ENCODE measurements at places on chromosomes 2 and 18.

DNA sequence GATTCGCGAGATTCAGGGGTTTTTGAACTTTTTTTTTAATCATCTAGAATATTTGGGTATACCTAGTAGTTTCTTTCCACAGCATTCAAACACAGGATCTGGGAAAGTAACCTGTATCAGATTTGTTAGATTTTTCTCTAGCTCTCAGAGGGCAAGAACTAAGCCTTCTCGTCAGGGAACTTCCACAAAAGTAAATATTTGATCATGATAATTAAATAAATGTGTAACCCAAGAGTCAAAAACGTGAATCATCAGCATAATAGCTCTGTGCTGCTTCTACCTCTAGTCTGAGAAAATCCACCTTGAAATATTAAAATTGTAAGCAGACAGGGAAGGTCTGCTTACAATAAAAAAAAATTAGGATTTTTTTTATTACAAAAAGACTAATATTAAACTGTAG lies 225.7 kb upstream of the SPOPL start:
- H3K27ac ChIP-seq, result no peak overlapping the region
- peaks cover 2% of the 10 kb centered on the region for H3K27me3 ChIP-seq
- DNase-seq, result no peak
- no peak overlapping the region for H3K4me3 ChIP-seq

GRCh38 chr18:58407649-58408407 lies 221.1 kb downstream of the ALPK2 start:
- H3K36me3 ChIP-seq, result no peaks in the 10 kb centered on the region
- DNase-seq, result no peak
- no peaks in the 10 kb centered on the region for H3K4me1 ChIP-seq
- no peaks in the 10 kb centered on the region for H3K27me3 ChIP-seq

DNA sequence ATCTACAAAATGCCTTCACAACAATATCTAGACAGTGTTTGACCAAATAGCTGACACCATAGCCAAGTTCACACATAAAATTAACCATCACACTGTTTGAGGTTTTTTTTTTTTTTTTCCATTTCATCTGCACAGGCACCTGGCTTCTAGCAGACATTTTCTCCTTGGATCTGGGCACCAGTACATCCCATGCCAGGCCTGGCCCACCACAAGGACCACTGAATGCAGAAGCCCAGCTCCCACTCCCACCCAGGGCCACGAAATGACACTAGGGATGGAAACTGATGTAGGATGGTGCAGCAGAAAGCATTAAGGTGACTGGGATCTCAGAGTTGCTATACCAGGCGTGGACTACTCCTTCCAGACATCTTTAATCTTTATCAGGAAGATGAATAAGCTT lies 13.0 kb downstream of the TMSB10 start:
- peak overlapping the region; percentile 35 for H3K4me3 ChIP-seq
- no peaks in the 10 kb centered on the region for H3K36me3 ChIP-seq
- peaks cover 48% of the 10 kb centered on the region for H3K4me1 ChIP-seq
- peak overlapping the region; percentile 94 for H3K27ac ChIP-seq

GRCh38 chr2:210919128-210919527 lies 362.7 kb downstream of the CPS1 start:
- H3K27ac ChIP-seq, result no peak overlapping the region
- H3K4me1 ChIP-seq, result no peaks in the 10 kb centered on the region
- no peaks in the 10 kb centered on the region for H3K36me3 ChIP-seq
- H3K27me3 ChIP-seq, result no peaks in the 10 kb centered on the region
- no peak overlapping the region for H3K4me3 ChIP-seq

DNA sequence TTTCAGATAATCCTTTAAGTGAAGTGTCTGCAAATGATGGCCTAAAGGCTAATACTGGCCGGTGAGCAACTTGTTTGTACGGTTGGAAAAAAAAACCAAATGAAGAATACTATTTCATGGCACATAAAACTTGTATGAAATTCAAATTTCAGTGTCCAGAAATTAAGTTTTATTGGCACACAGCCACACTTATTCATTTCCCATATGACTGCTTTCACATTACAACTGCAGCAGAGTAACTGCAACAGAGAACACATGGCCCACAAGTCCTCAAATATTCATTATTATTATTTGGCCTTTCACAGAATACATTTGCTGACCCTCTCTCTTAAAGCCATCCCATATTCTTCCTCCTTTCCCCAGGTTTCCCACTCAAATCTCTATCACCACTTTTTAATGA lies 1268.6 kb downstream of the LRP1B start:
- H3K4me1 ChIP-seq, result no peaks in the 10 kb centered on the region
- no peaks in the 10 kb centered on the region for H3K27me3 ChIP-seq
- H3K27ac ChIP-seq, result no peak overlapping the region
- no peaks in the 10 kb centered on the region for H3K36me3 ChIP-seq
- H3K4me3 ChIP-seq, result no peak overlapping the region

- peaks cover 21% of the 10 kb centered on the region for H3K36me3 ChIP-seq
- DNase-seq, result no peak
- no peak overlapping the region for H3K4me3 ChIP-seq
- H3K27ac ChIP-seq, result no peak overlapping the region
Observed at GRCh38 chr2:134129900-134130537, 123.9 kb upstream of the MGAT5 start.

DNA sequence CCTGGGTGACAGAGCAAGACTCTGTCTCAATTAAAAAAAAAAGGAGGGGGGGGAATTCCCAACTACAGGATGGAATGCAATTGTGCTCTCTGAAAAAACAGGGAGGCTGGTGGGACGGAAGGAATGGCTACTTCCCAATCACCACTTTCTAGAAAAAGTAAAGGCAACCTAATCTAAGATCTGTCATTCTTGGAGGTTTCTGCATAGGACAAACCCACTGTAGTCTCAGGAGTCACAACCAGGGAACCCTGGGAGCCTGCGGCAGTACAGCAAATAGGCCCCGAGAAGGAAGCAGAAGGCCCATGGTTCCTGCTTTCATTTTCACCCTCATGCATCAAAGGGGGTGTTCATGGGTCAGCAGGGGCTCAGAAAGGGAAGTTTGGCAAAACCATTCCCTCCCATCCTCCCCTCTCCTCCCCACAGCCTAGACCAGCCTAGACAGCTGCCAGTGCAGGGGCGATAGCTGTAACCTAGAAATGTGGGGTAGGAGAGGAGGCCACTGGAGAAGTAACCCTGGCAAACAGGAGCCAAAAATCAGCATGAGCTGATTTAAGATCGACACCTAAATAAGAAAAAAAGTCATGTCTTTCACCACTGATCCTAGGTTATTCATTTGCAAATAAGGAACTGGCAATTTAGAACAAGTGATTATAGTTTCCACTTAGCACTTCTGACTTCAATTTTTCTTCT lies 48.0 kb downstream of the TRABD2A start:
- H3K27ac ChIP-seq, result peak overlapping the region; percentile 84
- no peak for DNase-seq
- H3K36me3 ChIP-seq, result peaks cover 31% of the 10 kb centered on the region
- H3K4me3 ChIP-seq, result peak overlapping the region; percentile 69

GRCh38 chr2:11123001-11123809 lies 32.1 kb upstream of the SLC66A3 start:
- peaks cover 2% of the 10 kb centered on the region for H3K4me1 ChIP-seq
- no peak overlapping the region for H3K27ac ChIP-seq
- no peaks in the 10 kb centered on the region for H3K27me3 ChIP-seq
- H3K4me3 ChIP-seq, result no peak overlapping the region

GRCh38 chr18:63315876-63316275 lies 3.7 kb downstream of the BCL2 start:
- H3K27me3 ChIP-seq, result no peaks in the 10 kb centered on the region
- H3K4me1 ChIP-seq, result peaks cover 63% of the 10 kb centered on the region
- H3K27ac ChIP-seq, result peak overlapping the region; percentile 80
- peaks cover 52% of the 10 kb centered on the region for H3K36me3 ChIP-seq

DNA sequence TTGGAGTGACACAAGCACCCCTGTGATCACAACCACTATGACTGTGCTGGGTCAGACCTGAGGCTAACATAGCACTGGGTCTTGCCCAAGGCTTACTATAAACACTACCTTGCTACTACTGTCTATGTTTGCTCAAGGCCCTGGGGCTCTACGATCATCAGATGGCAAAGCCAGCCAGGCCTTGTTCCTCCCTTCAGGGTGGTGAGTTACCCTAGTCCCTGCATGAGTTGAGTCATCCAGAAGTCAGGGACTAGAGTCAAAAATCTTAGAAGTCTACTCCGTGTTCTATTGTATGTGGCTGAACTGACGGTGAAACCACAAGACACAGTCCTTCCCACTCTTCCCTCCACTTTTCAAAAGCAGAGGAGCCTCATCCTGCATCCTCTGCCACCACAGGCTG lies 551.2 kb upstream of the FSIP2 start:
- H3K36me3 ChIP-seq, result no peaks in the 10 kb centered on the region
- no peak overlapping the region for H3K4me3 ChIP-seq

DNA sequence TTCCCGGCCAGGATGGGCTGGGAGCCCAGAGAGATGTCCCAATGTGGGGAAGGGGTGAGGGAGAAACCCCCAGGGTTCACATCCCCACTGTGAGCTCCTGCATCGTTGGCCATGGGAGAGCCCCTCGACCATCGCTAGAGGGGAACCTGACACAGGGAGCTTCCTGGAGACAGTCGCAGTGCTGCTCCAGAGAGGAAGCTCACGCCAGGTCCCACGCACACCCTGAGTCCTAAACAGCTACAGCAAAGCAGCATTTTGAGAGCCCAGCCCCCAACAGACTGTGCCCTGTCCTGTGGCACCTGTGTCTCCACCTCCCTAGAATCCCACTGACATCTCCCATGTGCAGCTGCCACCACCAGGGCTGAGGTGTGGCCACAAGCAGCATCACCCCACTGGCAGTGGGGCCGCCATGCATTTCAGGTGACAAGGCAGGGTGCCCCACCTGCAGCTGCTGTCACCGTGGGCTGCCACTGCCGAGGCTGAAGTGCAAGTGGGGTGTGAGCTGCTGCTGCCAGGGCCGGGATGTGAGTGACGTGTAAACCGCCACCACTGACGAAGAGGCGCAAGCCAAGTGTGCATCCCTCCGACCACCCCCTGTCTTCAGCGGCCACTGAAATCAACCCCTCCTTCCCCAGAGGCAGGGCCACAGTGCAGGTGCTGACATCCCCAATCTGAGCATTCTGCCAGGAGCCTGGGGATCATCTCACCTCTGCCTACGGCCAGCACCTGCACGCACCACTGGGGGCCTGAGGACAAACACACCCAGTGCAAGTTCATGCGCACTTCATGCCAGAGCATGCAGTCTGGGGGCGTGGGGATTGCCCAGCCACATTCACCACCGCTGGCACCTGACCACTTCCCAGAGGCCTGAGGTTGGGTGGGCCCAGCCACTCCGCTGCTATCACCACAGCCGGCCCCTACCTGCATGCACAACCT lies 467.7 kb upstream of the SALL3 start:
- no peak overlapping the region for H3K27ac ChIP-seq
- H3K4me3 ChIP-seq, result no peak overlapping the region
- no peaks in the 10 kb centered on the region for H3K4me1 ChIP-seq

DNA sequence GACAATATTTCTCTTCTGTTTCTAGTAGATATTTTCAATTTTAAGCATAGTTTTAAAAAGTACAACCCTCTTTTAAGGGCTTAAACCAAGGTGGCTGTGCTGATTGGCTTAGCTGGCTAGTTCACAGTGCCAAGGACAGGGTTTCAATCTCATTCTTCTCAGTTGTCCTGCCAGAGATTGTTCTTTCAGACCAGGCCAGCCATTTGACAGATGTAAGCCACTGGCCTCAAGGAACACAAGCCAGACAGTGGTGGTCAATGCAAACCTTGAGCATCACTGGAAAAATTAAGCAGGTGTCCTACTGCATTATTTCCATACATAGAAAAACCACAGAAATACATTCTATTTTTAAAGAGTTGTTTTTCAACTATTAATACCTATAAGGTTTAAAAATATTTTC lies 5.9 kb downstream of the RNF103 start:
- no peak for DNase-seq
- H3K4me3 ChIP-seq, result no peak overlapping the region
- H3K4me1 ChIP-seq, result peaks cover 46% of the 10 kb centered on the region

- H3K36me3 ChIP-seq, result peaks cover 26% of the 10 kb centered on the region
- H3K4me1 ChIP-seq, result peaks cover 48% of the 10 kb centered on the region
- no peak overlapping the region for H3K27ac ChIP-seq
- H3K27me3 ChIP-seq, result no peaks in the 10 kb centered on the region
- no peak overlapping the region for H3K4me3 ChIP-seq
Observed at GRCh38 chr2:6947929-6948676, 30.9 kb downstream of the RNF144A start.

DNA sequence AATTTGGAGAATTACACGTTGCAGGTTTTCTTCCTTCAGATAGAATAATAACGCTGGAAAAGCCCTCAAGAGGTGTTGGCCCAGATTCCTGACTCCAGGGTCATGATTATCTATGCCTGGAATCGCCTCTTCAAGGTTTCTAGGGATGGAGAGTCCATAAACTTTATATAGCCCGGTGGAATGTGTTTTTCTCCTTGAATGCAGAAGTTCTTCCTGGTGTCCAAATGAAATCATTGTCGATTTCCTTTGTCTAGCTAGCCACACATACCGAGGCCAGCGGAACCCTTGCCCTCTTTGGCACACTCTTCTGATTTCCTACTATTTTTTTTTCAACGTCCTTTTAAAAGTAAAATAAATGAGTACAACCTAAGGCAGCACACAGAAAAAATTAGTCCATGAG lies 117.8 kb downstream of the PID1 start:
- DNase-seq, result no peak
- no peak overlapping the region for H3K4me3 ChIP-seq
- no peaks in the 10 kb centered on the region for H3K4me1 ChIP-seq
- H3K36me3 ChIP-seq, result no peaks in the 10 kb centered on the region
- no peaks in the 10 kb centered on the region for H3K27me3 ChIP-seq
- no peak overlapping the region for H3K27ac ChIP-seq

DNA sequence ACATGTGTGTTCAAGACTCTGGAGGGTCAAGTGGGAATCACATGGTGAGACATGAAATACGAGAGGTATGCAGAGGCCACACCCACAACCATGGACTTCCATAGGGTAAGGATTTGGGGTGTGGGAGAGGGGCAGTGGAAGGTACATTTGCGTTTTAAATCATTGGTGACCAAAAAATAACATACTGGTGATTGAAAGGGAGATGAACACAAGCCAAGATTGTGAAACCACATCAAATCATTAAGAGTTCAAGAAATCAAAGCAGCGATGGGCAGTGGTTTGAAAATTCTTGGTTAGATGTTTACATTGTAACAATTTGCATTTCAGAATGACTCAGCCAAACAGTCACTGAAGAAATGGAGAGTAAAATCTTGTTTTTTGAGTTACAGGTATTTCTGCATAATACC lies 1.9 kb upstream of the CABYR start:
- peaks cover 14% of the 10 kb centered on the region for H3K36me3 ChIP-seq

All from activated naive CD8-positive, alpha-beta T cell treated with anti-CD3 and anti-CD28 coated beads, Interleukin-2, amount 50 U/mL, for 24 hours (primary cell).